NCI-H82 (cell line): ENCODE measurements at places on chromosomes 16 and 17.

DNA sequence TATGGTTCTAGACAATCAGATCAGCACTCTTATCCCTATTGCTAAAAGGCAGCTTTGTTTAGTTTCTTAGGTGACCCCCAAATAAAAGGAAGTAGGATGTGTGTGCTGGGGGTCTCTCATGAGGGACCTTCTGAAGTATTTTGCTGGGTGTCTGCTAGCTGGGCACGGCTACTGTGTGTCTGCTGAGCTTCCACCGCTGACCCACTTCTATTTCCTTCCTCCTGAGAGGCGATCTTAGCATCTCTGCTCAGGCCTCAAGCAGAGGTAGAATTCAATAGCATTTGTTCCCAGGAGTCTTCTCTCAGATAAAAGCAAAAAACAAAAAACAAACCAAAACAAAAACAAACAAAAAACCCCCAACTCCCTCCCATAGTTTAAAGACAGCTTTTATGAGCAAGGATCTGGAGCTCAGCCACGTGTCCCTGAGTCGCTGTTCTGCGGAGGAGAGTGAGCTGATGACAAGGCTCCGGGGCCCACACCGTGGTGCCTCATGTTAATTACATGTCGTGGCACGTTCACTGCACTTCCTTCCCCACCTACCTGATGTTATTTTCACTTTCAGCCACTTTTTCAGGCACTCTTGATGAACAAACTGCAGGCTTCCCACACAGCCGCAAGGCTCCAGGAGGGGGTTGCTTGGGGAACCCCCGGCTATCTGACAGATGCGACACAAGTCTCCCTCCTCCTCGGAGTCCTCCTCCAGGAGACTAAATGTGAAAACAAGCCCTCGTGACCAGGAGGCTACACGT, 83.5 kb downstream of the MARCHF10 start:
- no peak for DNase-seq

DNA sequence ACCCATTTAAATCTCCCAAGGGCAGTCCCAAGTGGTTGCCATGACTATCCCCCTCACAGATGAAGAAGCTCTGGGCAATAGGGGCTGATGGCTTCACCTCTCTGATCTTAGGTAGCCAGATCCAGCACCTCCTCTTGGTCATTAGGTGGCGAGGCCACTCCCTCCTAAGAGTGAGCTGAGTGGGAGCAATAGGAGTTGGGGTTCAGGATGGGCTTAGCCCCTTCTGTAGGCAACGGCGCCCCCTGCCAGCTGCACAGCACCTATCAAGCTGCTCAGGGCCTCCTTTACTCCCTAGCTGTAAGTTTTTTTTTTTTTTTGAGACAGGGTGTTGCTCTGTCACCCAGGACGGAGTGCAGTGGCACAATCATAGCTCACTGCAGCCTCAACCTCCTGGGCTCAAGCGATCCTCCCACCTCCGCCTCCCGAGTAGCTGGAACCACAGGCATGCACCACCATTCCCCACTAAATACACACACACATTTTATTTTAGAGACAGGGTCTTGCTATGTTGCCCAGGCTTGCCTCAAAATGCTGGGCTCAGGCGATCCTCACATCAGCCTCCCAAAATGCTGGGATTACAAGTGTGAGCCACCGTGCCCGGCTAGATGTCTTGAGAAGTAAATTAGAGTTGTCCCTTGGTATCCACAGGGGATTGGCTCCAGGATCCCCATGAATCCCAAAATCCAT, 3.5 kb upstream of the RRAD start:
- DNase-seq, result peak; percentile 46

DNA sequence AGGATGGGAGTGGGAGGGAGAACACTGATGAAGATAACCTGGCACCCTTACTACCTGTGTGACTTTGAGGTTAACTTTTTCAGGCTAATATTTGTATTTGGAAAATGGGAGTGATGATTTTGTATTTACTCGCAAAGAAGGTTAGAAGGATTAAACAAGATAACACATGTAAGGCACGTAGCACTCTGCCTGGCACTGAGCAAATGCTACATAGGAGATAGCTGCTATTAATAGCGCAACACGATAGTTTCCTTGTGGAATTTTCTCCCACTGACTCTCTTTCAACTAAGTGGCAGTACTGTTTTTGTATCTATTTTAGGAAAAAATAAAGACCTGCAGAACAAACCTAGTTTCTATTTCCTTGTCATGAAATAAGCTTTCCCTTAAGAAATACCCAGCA, 15.4 kb upstream of the KCNJ16 start:
- DNase-seq, result no peak

GRCh38 chr17:81309140-81309858, 14.2 kb upstream of the SLC38A10 start:
- peak; percentile 43 for DNase-seq

DNA sequence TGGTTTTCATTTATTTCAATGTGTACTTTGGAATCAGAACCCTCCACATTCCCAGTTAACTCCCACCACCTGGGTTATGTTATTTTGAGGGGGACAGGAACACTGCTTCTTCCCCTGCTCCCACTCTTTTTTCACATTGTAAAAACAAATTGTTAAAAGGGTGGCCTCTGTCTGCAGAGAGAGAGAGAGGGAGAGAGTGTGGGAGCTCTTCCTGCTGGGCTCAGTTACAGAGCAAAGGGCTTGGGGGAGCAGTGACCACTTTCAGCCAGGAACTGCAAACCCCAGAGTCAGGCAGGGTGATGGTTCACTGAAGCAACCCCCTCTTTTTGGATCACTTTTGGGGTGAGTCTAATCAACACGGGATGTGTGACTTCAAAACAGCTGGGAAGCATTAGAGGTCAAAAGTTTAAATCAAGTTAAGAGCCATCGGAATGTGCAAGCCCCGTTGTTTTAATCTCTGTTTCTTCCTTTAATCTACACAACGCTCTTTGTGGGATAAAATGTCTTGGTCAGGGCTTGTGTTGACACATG, 577.0 kb upstream of the CDH11 start:
- DNase-seq, result peak; percentile 4

- DNase-seq, result no peak
Measured at GRCh38 chr16:29775742-29776408, 2.2 kb upstream of the ZG16 start.

GRCh38 chr17:4241535-4241934, 22.2 kb downstream of the ANKFY1 start:
- DNase-seq, result no peak

GRCh38 chr17:33342025-33342424, 48.9 kb upstream of the ASIC2 start:
- no peak for DNase-seq

- DNase-seq, result peak; percentile 98
Measured at GRCh38 chr16:68298907-68299561, 11.7 kb downstream of the SLC7A6OS start.

- DNase-seq, result no peak
Measured at GRCh38 chr17:11363565-11364117, 122.6 kb downstream of the SHISA6 start.

- no peak for DNase-seq
Measured at GRCh38 chr16:88352261-88353200, 30.2 kb upstream of the ZNF469 start.

- DNase-seq, result no peak
Measured at GRCh38 chr16:27586711-27587110, 36.8 kb downstream of the KATNIP start.

GRCh38 chr17:62963296-62963695, 2.7 kb upstream of the TANC2 start:
- DNase-seq, result no peak

DNA sequence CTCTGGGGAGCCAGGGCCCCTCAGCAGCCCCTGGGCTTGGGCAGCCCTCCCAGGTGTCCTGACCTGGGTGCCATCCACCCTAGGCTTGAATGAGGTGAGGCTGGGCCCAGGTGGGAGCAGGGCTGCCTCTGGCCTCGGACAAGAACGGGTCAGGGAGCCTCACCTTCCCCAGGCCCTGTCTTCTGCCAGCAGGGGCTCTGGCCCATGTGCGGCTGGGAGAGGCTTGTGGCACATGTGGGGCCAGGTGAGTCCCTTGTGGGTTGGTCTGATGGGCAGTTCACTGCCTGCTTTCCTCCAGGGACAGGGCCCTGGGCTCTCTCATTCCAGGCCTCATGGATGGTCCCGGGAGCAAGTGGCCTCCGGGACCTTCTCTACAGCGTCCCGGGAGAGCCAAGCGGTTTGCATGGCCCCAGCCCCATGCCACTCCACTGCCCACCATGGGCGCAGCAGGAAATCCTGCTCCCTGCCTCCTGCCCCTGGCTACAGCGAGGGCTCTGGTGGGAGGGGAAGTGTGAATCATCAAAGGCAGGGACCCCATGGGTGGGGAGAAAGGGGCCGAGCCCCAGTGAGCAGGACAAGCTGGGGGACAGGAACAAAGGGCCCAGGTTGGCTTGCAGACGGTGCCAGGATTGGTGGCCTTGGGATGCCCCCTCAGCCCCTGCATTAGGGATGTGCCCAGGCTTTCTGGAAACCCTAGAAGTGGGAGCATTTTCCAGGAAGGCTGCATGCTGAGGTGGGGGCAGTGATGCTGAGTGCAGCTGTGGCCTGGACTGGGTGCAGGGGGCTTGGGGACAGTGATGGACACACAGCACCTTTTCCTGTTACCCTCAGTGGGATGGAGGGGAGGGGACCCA, 12.2 kb downstream of the VASN start:
- DNase-seq, result no peak

DNA sequence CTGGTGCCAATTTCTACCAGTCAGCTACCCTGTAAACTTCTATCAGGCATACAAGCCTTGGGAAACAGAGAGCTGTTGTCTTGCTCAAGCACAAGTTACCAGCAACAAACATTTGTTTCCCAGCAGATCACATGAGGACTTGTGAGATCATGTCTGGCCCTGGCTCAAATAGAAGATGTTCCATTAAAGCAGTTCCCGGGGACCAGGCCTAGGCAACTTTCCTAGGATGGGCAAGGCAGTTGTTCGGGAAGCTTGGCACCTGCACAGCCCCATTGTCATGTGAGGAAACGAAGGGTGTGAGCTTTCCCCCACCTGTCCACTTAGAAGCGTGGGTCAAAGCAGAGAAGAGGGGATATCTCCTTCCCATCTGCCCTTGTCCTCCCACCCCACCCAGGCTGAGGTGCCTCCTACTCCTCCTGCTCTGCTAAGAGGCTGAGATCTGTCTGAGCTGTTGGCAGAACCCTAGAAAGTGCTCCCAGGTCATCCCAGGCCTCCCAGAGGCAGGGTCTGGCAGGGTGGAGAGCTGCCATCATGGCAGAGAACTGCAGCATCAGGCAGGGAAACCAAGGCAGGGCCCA, 11.2 kb upstream of the SLC47A2 start:
- DNase-seq, result no peak

DNA sequence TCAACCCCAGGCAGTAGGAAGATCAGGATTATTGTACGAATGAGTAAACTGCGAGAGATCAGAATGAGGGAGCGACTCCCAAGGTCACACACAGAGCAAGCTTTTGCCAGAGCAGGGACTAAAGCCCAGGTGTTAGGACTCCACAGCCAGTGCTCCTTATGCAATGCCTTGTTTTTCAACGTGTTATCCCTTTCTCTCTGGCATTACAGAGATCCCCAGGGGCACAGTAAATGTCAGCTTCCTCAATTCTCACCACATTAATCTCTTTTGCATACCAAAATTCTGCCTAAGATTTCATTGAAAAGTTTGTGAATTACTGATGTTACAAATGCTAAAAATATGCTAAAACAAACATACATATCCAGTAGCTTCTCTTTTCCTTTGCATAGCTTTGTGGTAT, 68.1 kb upstream of the CES5A start:
- no peak for DNase-seq

DNA sequence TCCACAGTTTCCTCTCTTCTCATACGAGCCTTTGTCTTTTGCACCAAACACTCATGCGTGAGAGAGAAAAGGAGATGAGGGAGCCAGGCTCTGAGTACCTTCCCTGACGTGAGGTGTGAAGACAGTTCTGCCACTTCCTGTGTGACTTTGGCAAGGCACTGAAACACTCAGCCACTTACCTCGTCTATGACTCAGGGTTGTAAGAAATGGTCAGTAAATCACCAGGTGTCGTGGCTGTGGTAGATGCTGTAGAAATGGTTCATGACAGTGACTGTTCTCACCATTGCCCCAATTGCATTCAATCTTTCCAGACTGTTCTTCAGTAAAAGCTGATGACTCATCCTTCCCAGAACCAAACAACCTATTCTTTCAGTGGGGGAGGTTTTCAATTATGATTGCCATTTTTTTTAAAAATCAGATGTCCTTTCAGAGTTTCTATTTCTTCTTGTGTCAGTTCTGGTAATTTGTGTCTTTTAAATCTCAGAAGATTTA, 49.2 kb upstream of the CBFA2T3 start:
- no peak for DNase-seq

GRCh38 chr16:86758932-86759331, 180.6 kb downstream of the FOXL1 start:
- peak; percentile 66 for DNase-seq

DNA sequence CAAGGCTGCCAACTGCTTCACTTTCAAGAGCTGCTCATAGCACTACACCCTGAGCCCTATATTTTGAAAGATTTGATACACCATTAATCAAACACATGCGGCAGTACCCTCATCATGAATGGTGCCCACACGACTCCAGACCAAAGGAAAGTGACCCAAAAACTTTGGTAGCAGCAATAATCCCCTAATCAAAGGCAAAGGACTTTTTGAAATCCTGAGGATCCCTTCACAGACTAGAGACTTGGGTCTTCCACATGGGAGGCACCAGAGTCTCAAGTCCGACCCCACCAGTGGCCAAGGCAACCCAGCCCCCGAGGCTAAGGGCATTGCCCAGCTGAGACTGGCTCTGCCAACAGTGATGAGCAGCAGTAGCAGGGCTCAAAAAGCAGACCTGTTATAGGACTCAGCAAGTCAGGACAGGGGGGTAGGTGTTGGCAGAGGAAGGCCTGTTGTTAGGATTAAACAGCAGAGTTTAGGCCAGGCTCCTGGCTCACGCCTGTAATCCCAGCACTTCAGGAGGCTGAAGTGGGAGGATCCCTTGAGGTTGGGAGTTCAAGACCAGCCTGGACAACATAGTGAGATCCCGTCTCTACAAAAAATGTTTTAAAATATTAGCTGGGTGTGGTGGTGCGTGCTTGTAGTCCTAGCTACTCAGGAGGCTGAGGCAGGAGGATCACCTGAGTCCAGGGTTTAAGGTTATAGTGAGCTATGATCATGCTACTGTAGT, 3.2 kb downstream of the TRIM25 start:
- DNase-seq, result no peak

DNA sequence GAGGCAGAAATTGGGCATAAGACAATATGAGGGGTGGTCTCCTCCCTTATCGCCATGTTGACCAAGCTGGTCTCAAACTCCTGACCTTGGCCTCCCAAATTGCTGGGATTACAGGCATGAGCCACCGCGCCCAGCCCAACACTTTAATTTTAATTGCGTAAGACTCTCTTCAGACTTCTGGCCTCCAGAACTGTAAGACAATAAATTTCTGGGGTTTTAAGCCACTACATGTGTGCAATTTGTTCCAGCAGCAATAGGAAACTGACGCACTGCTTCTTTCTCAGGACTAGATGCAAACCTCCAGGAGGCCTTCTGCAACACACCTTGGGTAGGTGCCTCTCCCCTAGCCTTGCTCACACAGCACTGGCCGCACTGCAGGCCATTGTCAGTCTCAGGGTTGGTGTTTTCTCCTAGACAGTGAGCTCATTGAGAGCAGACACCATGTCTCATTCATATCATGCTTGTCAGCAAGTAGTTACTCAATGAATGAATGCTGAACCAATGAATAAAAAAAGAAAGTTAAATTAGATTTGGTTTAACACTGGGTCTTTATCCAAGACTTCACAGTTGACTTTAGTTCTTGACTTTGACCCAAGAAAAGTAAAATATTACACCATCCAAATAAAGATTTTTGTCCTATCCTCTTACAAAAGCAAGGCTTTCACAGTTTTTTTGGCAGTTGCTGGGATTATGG, 5.5 kb upstream of the ACSF2 start:
- DNase-seq, result no peak

- DNase-seq, result no peak
Measured at GRCh38 chr16:4182581-4183236, 59.2 kb downstream of the SRL start.

GRCh38 chr16:68257251-68257905, 6.9 kb upstream of the SLC7A6 start:
- DNase-seq, result peak; percentile 12
